ENCODE measurements at places on chromosomes 1 and 21.

DNA sequence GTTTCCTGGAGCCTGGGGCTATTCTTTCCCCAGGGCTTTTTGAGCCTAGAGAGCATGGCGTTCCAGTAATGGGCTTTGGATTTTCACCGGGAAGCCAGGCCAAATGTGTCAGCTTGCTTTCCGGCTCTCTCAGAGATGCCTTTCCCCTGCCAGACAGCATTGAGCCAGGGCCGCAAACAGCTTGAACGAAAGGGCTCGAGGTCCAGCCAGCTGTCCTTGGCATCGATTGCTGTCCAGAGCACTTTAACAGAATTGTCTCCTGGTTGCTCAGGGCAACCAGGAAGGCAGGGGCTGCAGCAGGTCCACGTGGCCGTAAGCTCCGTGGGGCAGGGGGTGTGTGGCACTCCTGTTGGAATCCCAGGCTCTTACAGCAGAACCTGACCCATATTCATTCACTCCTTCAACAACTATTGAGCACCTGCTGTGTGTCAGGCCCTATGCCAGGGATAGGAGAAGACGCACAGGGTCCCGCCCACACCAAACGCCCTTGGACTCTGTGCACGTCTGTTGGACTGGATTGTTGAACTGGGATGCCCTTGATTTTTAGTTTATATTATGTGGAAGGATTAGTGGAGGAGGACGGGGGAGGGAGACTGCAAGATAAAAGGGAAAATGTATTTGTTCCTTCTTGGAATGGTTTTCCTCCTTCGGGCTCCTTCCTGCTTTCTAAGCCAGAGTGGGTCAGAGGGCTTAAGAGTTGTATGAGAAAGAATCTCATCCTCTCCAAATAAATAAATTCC, 38.7 kb upstream of the EFHD2 start:
- DNase-seq = no peak

- no peak for DNase-seq
Observed at GRCh38 chr1:228092342-228093049, 10.0 kb downstream of the ARF1 start.

- DNase-seq = no peak
Observed at GRCh38 chr21:29775462-29775861, 164.3 kb downstream of the GRIK1 start.

- no peak for DNase-seq
Observed at GRCh38 chr1:23282957-23283356, 61.1 kb downstream of the HNRNPR start.

- no peak for DNase-seq
Observed at GRCh38 chr1:42992054-42992571, 33.4 kb upstream of the SLC2A1 start.

DNA sequence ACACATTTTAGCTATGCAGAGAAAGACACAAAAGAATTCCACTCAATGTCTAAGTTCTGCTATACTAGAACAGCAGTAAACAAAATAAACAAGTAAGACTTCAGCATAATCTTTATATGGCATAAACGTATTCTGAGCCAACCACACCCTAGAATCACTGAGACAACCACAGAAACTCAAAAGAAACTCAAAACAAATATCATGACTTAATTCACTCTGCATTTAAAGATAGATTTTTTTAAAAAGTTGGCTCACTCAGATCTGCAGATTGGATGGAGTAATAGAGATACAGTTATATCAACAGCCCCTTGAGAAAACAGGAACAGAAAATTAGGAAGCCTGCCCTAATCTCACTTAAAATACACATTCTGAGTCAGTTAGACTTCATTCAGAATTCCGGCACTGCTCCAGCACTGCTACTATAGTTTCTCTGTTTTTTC, 95.0 kb downstream of the COL24A1 start:
- no peak for DNase-seq

- no peak for DNase-seq
Observed at GRCh38 chr1:30232288-30232899, 491.0 kb downstream of the MATN1 start.

DNA sequence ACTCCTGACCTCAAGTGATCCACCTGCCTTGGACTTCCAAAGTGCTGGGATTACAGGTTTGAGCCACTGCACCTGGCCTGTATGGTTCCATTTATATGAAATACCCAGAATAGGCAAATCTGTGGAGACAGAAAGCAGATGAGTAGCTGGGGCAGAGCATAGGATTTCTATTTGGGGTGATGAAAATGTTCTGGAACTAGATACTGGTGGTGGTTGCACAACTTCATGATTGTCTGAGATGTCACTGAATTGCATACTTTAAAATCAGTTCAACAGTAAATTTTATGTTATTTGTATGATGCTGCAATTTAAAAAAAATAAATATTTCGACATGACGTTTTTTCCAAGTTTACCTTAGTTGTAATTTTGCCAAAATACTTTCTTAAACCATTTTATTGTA, 23.9 kb downstream of the ITSN1 start:
- no peak for DNase-seq

DNA sequence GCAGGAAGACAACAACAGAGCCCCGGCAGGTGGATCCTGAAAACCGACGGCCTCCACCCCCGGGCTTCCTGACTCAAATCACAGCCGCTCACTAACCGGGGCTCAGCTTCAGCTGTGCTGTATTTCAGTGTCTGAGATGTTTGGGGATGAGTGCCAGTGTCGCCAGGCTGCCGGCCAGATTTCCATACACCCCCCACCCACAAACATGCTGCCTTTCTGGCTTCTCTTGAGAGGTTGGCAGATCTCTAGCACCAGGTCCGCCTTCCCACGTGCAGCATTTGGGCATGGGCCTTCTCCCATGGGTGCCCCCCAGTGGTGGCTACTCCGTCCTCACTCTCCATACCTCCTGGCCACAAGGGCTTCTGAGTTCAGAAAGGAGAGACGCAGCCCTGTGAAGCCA, 34.8 kb downstream of the KCNAB2 start:
- DNase-seq = no peak

GRCh38 chr21:45154511-45155508, 80.4 kb downstream of the ADARB1 start:
- no peak for DNase-seq

GRCh38 chr21:21968810-21969209, 970.6 kb downstream of the NCAM2 start:
- no peak for DNase-seq

- no peak for DNase-seq
Observed at GRCh38 chr1:179077396-179077795, 4.5 kb upstream of the TOR3A start.

DNA sequence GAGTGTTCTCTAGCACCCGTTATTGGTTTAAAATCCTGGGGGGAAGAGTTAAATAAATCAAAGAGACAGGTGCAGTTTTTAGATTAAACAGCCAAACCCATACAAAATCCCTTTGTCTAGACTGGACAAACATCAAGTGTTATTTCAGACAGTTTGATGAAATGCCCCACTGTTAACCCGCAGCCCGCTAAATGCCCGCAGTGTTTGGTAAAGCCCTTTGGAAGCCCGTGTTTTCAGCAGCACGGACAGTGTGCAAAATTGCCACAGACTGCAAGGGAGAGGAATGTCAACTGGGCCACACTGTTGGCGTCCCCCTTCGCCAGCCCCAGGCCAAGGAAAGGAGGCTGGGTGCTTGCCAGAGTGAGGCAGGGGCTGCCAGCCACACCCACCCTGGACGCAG, 26.6 kb downstream of the AJAP1 start:
- DNase-seq = no peak

GRCh38 chr1:156293098-156293434, 2.4 kb downstream of the GLMP start:
- no peak for DNase-seq

- DNase-seq = no peak
Observed at GRCh38 chr1:203052601-203053000, 26.3 kb downstream of the PPFIA4 start.

- DNase-seq = peak; percentile 76
Observed at GRCh38 chr1:4786055-4786454, 131.6 kb downstream of the AJAP1 start.

GRCh38 chr1:77866296-77866695, 22.1 kb upstream of the NEXN start:
- DNase-seq = no peak

- no peak for DNase-seq
Observed at GRCh38 chr1:173403996-173404395, 73.1 kb upstream of the PRDX6 start.

DNA sequence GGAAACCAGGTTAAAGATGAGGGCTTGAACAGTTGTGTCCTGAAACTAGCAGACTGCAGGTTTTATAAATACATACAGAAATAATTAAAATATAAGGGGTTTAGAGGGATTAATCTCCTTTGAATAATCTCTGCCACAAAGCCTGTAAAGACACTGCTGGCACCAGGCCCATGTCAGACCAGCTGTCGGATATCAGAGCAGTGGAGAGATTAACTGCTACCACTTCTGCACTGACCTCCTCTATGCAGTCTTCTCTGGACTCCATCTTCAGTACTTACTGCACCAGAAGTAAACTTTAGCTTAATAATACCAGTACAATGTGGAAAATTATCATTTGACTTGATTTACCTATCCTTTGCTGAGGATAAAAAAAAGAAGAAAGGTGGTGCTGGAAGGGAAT, 128.6 kb downstream of the LHX4 start:
- no peak for DNase-seq

- DNase-seq = no peak
Observed at GRCh38 chr21:36788120-36788638, 89.3 kb downstream of the SIM2 start.

GRCh38 chr1:180789460-180789859, 123.2 kb upstream of the KIAA1614 start:
- no peak for DNase-seq

GRCh38 chr1:5821540-5822176, 170.6 kb downstream of the NPHP4 start:
- no peak for DNase-seq

GRCh38 chr1:175268720-175269119, 76.1 kb upstream of the KIAA0040 start:
- no peak for DNase-seq

DNA sequence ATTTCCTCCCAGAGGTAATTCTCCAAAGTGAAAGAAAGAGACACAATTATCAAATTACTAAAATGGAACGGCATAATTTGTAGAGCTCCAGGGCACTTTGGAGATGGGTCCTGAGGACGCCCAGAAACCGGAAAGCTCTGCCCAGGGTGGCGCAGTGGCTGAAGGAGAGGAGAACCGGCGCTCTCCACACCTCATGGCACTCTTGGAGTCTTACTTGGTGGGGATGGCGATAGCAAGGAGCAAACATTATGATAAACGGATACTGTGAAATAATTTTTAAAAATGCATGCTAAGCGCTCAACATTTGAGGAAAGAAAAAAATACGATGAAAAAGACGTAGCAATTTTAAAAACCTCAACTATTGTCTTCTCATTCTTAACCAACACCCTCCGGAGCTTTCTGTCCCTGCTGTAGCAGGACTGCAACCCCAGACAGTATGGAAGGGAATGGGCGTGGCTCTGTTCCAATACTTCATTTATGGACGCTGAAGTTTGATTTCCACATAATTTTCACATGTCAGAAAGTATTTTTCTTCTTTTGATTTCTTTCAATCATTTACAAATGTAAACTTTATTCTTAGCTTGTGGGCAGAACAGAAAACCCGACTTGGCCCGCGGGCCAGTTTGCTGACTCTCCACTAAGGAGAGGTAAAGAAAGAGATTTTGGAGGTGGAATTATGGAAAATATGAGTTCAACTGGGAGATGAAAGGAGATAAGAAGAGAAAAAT, 1.1 kb downstream of the S100A11 start:
- DNase-seq = peak; percentile 13

DNA sequence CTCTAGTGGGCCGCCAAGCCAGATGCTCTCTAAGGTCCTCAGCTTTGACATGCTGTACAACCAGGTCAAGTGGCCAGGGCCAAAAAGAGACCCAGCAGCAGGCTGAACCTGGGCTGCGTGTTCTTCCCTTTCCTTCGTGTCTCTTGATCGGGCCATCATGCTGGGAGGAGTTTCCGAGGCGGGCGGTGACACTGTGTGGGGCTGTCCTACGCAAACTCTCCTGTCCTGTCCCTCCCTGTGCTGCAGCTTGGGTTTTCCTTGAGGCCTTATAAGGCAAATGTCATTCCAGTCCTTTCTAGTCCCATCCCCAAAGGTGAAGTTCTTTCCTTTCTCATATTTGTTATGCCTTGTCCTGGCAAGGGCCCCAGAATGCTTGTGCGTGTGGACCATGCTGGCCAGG, 56.7 kb downstream of the ARHGEF10L start:
- DNase-seq = no peak
